HL-60 (cell line): ENCODE measurements at places on chromosomes 4 and X.
A peak's percentile ranks its signal among the peaks of the same experiment; 100 is the strongest.

DNA sequence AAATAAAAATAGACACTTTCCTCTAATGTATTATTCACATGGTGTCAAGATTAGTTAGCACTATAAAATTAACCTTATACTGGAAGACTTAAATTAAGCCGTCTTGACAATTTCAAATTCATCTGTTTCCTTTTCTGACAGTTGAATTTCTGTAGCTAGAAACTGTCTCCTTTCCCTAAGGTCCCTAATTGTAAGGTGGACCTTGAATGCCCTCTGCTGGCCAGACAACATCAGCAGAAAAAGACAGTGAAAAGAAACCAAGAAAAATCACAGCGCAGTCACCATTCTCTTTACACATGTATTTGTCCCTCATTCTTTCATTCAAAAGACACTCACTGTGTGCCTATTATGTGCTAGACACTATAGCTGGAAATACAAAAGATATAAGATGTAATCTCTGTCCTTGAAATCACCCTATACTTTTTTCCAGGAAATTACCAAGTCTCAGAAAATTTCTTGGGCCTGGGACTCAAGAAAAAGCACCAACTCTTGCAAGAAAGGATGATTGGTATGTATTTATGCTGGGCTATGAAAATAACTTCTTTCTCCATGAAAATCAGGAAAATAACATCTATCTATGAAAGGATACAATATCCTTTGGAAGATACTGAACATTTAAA, 32.7 kb upstream of the AMBN start:
- peak; percentile 30 for DNase-seq

GRCh38 chr4:140335076-140335475, 38.4 kb upstream of the SCOC start:
- no peak for DNase-seq

- DNase-seq, result no peak
Measured at GRCh38 chr4:138341739-138342415, 99.7 kb upstream of the SLC7A11 start.

DNA sequence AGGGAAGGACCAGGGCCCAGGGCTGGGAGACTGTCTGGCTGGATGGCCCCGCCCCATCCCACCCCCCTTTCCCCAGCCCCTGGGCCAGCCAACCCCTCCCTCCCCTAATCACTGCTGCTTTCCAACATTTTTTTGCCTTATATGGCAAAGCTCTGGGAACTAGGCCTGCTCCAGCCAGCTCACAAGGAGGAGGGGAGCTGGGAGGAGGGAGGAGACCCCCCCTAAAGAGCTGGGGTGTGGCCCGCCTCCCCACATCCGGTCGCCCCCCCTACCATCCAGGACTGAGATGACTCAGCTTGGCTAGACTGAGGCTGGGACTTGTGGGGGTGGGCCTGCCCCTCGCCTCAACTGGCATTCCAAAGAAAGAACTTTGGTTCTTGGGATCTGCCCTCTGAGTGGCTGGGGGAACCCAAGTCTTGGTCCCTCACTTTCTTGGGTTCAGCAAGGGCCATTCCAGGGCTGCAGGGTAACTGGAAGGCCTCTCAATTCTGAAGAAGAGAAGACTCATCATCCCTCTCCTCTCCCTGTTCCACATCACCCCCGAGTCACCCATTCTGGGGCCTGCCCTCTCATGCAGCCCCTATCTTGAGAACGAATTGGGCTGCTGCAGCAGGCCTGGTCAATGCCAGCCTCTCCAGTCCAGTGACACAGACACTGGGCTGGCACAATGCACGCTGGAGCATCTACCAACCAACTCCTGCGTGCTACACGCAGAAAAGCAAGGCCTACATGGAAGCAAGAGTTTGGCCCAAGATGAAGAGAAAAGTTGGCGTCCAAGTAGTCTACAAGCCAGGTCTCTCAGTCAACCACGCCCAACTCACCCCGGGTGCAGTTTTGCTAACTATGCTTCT, 4.8 kb downstream of the FLNA start:
- DNase-seq, result peak; percentile 80

- no peak for DNase-seq
Measured at GRCh38 chr4:38290914-38291313, 330.7 kb downstream of the PTTG2 start.

DNA sequence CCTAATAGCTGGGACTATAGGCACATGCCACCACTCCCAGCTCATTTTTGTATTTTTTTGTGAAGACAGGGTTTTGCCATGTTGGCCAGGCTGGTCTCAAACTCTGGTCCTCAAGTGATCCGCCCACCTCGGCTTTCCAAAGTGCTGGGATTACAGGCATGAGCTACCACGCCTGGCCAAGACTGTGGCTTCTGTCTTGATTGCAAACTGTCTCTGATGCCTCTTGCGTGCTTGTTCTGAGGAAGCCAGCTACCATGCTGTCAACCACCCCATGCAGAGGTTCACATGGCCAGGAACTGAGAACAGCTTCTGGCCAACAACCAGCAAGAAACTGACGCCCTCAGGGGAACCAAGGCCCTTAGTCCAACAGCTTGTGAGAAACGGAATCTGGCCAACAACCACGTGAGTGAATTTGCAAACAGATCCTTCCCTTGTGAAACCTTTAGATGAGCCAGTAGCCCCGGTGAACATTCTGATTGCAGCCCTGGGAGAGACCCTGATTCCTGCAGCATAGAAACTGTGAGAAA, 71.2 kb downstream of the SUPT20HL2 start:
- peak; percentile 56 for DNase-seq

GRCh38 chr4:108850219-108850649, 87.4 kb upstream of the ETNPPL start:
- no peak for DNase-seq

- DNase-seq, result peak; percentile 76
Measured at GRCh38 chr4:152534541-152535359, 1.1 kb downstream of the FBXW7 start.
